ENCODE measurements at places on chromosomes 13 and 19. TPM values are rescaled to one million over a fixed set of nuclear protein-coding genes. Genes with fewer than 3 reads are reported as not detected.

DNA sequence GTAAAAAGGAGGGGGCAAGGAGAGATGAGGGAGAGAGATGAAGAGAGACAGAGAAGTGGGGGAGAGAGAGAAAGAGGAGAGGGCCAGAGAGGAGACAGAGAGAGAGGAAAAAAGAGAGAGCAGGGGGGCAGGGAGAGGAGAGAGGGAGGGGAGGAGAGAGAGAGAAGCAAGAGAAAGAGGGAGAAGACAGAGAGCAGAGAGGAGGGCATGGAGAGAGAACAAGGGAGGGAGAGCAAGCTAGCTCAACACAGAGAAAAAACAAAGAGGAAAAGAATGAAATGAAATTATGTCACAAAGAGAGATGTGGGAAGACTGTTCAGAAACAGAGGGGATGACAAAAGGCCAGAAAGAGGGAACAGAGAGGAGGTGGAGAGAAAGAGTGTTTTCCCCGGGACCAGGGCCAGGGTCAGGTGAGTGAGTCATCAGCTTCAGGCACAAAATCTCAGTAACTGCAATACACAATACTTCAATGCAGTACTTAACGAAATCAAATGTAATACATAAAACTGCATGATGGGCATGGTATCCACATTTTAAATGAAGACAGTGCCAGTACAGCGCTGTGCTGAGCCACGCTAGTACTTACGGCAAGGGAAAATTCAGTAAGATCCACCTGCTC is 4.8 kb downstream of the KLK7 start:
- DNase-seq, result no peak

DNA sequence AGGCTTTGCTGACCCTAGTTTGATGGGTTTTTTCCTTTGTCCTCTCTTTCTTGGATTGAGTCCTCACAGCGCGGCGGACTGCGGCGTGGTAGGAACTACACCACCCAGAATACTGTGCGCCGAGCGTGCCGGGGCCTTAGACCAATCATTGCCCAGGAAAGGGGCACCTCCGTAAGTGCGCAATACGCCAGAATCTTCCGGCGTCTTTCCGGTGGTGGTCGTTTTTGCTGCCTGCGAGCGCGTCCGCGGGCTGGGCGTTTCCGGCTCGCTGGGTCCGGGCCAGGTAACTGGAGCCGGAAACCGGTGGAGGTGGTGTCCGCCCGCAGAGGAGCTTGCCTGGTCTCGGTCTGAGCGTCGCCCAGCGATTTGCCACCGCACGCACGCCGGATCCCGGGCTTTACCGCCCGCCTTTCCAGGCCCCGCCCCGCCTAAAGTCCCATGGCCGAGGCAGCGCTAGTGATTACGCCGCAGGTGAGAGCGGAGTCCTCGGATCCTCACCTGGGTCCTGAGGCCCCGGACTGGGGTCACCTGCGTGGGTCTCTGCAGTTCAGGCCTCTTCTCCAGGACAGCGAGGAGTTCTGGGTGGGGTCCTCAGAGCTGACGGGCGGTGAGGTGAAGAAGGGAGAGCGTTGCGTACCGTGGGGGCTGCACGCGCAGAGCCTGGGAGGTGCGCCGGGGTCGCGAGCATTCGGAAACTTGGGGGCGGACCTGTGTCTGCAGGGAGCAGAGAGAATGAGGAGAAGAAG is at the start of gene ZNF549:
Gene ZNF549 (plus strand): TSS at position 221 of the 746 bp plus-strand sequence. CDS start 218 bp downstream, at position 439.
- DNase-seq, result peak; percentile 89

The ZNF98 gene
- 0.71 TPM for total RNA-seq

The C1QTNF9 gene
- 2.4 TPM for total RNA-seq

The ZNF480 gene
- total RNA-seq, result 13.7 TPM

The OR7D2 gene
- total RNA-seq, result not detected

The KLK12 gene
- not detected for total RNA-seq

DNA sequence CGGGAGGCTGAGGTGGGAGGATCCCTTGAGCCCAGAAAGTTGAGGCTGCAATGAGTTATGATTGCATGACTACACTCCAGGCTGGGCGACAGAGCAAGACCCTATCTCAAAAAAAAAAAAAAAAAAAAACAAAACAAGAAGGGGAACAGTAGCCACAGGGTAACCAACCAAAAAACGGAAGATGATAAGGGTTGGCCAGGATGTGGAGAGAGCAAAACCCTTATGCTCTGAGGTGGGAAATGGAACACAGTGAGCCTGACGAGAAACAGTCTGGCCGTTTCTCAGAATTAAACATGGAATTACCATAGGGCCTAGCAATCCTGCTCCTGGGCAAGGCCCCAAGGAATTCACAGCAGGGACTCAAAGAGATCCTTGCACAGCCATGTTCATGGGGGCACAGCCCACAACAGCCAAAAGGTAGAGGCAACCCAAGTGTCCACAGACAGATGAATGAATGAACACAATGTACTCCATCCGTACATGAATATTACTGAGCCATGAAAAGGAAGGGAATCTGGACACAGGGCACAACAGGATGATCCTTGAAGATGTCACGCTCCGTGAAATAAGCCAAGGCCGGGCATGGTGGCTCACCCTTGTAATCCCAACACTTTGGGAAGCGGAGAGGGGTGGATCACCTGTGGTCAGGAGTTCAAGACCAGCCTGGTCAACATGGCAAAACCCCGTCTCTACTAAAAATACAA is 11.3 kb downstream of the NMRK2 start:
- no peak for DNase-seq

The CD209 gene
- total RNA-seq, result 20.1 TPM

The TMEM272 gene
- 0.71 TPM for total RNA-seq

The SLC15A1 gene
- 0.22 TPM for total RNA-seq

GRCh38 chr13:48594096-48594815 is 59.5 kb upstream of the CYSLTR2 start:
- no peak for DNase-seq

GRCh38 chr13:87129602-87130300 is 541.4 kb upstream of the SLITRK5 start:
- DNase-seq, result no peak

The SCGB2B2 gene
- total RNA-seq, result 1.3 TPM

The PCDH9 gene
- total RNA-seq, result 37.7 TPM

DNA sequence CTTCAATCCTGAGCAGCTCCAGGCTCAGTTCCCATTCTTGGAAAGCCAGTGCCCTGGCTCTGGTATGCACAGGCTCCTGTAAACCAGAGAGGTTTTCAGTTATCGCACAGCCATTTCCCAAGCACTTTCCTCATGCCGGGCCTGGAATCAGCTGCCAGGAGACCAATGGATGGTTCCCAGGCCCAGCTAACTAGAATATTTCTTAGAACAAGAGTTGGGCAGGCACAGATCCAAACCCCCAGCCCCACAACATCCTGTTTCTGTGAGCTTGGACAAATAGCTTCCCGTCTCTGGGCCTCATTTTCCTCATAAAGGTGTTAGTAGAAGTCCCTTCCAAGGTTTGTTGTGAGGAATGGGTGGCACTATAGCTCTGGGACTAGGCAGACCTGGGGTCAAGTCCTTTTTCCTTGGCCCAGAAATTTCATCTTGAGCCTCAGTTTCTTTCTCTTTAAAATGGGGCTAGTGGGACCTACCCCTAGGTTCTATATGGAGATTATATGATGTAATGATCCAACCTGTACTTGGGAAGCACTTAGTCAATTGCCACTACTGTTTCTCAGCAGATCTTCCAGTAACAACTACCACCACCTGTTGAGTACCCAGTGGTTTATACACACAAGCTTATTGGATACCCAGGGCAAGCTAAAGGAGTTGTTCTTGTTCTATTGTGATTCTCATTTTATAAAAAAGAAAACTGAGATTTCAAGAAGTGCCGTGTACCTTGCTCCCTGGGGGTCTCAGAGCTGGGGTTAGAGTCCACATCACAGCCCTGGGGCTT is 5.1 kb upstream of the CCDC97 start:
- DNase-seq, result peak; percentile 45

The CELF5 gene
- total RNA-seq, result 0.18 TPM

GRCh38 chr19:9528757-9529336 is 9.6 kb downstream of the ZNF426 start:
- no peak for DNase-seq

DNA sequence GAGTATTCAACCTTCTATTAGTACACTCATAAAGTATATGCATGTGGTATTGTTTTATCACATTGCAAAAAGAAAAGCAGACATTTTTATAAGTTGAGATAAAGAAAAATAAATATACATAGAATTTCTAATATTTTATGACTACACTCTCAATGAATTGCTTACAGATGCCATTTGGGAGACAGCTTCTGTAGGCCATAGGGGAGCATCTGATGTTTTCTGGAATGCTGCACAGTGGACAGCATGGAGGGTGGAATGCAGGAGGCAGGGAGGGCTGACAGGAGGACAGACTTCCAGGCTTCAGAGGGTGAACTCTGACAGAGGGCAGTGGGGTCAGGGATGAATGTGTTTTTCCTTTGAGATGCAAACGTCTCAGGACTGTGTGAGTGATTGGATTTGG is 45.8 kb downstream of the MIPEP start:
- no peak for DNase-seq

- DNase-seq, result no peak
Measured at GRCh38 chr13:52187029-52187423, 27.6 kb upstream of the NEK3 start.

DNA sequence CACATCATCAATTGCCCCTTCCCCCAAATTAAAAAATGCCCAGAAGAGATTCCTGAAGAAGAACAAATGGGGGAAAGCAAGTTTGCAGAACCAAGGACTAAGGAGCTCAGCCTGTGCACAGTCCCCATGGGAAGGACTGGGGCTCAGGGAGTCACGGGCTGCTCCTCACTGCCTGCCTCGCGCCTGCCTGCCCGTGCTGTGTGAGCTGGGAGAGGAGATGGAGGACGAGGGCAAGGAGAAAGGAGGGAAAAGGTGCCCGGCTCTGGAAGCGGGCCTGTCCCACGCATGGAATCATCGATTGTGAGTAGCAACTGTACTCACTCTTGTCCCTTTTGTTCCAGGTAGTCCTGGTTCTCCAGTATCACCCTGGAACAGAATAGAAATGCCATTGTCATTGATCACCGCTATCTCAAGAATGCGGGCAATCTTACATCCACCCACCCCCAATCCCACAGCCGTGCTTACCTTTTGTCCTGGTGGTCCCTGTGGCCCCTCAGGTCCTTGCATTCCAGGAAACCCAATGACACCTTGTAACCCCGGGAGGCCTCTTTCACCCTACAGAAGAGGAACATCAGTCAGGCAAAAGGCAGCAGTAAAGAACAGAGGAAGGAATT is 93.4 kb downstream of the COL4A1 start:
- DNase-seq, result no peak

The ZNF345 gene
- total RNA-seq, result 9.7 TPM

GRCh38 chr13:69999875-70000274 is 107.8 kb upstream of the ATXN8OS start:
- no peak for DNase-seq

DNA sequence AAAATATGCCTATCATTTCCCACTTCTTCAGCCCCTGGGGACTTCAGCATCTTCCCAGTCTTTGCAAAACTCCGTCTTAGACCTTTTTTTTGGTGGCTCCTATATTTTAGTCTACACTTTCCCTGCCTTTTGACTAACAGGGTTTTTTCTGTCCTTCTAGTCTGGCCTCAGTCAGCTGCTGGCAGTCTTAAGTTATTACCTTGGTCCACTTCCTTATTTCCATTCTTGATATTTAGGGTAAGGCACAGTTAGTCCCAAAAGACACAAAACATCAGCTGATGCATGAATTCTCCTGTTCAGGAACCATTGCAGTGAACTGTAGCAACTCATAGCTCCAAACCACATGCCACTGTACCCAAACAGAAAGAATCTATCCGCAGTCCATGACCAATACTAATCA is 234.6 kb upstream of the RFC3 start:
- DNase-seq, result no peak

The COX7A1 gene
- 71.6 TPM for total RNA-seq

The TUBGCP3 gene
- total RNA-seq, result 48.9 TPM

DNA sequence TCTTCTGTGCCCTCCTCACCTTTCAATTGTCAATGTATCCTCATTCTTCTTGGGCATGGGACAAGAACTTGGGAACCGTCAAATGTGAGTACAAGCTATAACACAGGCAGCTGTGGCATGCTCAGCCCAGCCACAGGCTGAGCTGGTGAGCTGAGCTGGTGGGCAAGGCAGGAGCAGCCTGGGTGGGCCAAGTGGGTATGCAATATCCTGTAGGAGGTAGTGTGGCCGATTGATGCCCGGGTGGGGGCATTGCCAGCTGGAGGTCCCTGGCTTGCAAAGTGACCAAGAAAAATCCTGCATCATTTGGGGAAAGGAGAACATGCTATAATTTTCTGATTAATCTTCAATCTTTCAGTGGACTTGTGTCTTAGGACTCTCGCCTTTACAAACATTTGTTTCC is 507.2 kb upstream of the SLC10A2 start:
- DNase-seq, result no peak

- no peak for DNase-seq
Measured at GRCh38 chr13:49877629-49878218, 58.4 kb downstream of the SPRYD7 start.

The MUC16 gene
- 1.3 TPM for total RNA-seq

GRCh38 chr19:47766670-47767069 is 11.8 kb upstream of the SELENOW start:
- no peak for DNase-seq

DNA sequence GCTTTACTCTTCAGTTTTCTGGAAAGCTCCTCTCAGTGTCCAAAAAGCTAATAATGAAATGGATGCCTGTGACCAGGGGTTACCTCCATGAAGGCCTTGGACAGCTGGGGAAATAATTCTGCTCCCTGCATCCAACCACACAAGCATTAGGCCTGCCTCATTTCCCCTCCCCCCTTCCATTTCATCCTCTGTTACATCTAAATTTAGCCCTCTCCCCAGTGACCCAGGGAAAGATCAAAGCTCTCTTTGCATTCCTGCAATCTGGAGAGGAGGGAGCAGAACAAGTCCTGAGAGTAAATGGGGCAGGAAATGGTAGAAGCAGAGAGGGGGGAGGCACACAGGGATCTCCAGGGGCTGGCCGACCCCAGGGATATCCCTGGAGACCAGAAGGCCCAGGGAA is 452.7 kb downstream of the TSHZ3 start:
- no peak for DNase-seq

- no peak for DNase-seq
Measured at GRCh38 chr13:75365724-75366173, 116.2 kb downstream of the TBC1D4 start.

- no peak for DNase-seq
Measured at GRCh38 chr19:12607631-12608030, 3.0 kb downstream of the ZNF490 start.

The ZNF578 gene
- total RNA-seq, result 4.9 TPM

- DNase-seq, result no peak
Measured at GRCh38 chr19:45154064-45154827, 6.5 kb downstream of the NKPD1 start.

DNA sequence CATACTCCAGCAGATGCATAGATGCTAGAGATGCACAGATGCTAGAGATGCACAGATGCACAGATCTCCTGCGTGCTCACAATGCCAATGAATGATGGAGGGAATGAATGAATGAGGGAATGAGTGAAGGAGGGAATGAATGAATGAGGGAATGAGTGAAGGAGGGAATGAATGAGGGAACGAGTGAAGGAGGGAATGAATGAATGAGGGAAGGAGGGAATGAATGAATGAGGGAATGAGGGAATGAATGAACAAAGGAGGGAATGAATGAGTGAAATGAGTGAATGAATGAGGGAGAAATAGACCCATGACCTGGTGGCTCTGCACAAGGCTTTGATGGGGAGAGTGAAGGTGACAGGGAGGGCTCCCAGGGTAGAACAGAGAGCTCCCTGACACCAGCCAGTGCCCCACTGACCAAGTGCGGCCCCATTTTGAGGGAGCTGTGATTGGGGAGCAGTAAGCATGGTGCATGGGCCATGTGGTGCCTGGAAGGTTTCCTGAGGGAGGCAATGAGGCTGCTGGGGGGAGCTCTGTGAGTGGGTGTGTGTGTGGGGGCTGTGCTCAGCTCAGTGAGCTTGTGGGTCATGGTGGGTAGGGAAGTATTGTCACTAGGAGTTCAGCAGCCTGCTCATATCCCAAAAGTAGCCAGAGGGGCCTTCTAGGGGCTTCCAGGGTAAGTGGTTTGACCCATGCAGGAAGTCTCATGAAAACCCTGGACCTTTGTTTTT is 12.7 kb downstream of the SLC27A1 start:
- DNase-seq, result no peak

Data from sciatic nerve (tissue), 2 donors.